GM18507 (cell line): ENCODE measurements at places on chromosomes 2 and 18.

- DNase-seq: no peak
Measured at GRCh38 chr2:98025481-98026037, 29.8 kb upstream of the TMEM131 start.

- no peak for DNase-seq
Measured at GRCh38 chr2:190996947-190997346, 17.0 kb downstream of the STAT1 start.

GRCh38 chr2:154291927-154292326 lies 406.6 kb upstream of the KCNJ3 start:
- DNase-seq: no peak

DNA sequence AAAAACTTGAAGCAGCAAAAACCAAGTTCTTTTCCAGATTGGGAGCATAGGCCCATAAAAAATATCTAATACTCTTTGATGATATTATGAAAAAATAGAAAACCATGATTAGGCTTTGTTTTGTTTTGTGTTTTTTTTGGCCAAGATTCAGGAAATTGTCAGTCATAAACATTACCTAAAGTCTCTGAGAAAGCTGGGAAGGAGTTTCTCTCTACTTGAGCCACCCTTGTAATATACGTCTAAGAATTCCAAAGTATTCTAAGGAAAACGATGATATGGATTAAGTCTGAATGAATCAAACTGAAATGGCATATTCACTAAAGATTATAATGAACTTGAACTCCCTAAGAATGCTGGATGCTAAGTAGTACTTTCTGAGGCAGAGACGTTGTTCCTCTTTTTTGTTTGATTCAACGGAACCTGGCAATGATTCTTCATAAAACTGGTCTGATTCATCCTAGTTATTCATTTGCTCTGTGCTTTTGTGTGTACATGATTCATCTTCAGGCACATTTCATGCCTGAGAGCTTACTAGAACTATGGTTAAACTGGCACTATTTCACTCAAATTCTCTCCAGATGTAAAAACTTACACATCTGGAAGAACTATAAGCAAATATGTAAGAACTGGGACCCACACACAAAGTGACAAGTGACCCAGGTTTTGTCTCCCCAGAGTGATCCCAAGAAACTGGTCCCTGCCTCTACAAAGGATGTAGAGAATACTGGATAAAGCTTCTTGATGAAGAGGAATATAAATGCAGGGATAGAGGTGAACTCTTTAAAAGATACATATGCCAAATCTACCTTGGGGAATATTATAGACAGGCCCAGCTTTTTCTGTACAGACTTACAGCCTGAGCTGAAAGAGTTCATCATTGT lies 159.7 kb downstream of the DOCK10 start:
- DNase-seq: no peak

- no peak for DNase-seq
Measured at GRCh38 chr2:165876712-165877111, 76.9 kb downstream of the TTC21B start.

DNA sequence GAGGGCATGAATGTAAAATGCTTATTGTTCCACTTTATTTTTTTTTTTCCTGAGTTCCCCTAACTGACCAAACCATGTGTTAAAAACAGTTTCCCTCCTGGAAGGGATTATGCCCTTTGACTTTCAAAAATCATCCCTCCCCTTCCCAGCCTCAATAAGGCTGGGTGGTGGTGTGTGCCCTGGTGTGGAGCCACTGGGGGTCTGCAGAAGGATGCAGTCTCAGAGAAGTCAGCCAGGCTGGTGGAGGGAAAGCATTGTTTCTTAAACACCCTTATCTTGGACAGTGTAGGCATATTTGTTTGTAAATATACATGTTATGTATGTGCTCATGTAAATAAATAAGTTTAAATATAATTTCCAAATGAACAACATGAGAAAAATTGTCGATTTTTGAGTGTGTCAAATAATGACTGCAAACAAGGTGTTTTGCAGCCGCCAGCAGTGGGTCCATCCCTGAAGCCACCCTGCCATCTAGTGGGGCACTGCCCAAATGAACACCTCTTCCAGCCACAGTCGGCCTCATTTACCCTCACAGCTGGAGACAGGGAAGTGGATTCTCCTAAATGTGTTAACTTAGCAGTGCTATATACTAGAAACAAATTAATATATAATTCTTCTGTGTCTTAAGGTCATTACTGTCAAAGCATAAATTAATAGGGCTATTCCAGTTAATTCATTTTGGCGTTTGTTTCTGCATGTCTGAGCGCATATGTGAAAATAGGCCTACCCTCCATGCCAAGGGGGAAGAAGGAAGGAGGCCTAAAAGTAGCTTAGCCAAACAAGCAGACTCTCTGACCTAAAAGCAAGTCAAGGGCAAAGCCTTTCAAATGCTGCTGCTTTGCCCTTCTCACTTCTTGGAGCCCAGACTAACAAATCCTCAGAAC lies 209.6 kb upstream of the PIK3C3 start:
- no peak for DNase-seq

DNA sequence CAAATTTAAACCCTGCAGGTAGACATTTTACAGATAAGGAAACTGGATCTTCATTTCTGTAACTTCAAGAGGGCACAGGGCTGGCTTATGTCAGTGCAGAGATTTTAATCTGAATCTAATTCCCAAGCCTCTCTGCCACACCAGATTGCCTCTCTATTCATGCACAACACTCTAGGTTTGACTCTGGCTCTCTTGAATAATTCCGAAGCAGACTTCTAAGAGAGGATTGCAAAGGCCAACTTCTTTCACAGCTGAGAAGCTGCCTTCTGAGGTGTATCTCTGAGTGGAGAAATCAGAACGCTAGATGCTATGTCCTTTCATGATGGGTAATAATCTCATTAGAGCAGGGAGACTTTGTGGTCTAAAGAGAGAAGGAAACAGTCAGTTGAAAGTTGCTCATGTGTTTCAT lies 20.1 kb upstream of the MGAT5 start:
- no peak for DNase-seq

- no peak for DNase-seq
Measured at GRCh38 chr18:54794823-54795222, 33.5 kb upstream of the RAB27B start.

- DNase-seq: no peak
Measured at GRCh38 chr2:72113847-72114692, 33.6 kb downstream of the CYP26B1 start.

GRCh38 chr2:187876554-187876953 lies 322.3 kb upstream of the TFPI start:
- no peak for DNase-seq

GRCh38 chr2:159285929-159286708 lies at the start of gene WDSUB1:
TSS of gene WDSUB1 (minus strand) at chr2:159286703. CDS start at chr2:159283069, 3,634 bp downstream.
- DNase-seq: no peak

- DNase-seq: no peak
Measured at GRCh38 chr2:185695711-185696235, 42.8 kb upstream of the FSIP2 start.

- no peak for DNase-seq
Measured at GRCh38 chr2:185522472-185522871, 216.1 kb upstream of the FSIP2 start.

- DNase-seq: no peak
Measured at GRCh38 chr18:45106331-45106774, 425.7 kb downstream of the SETBP1 start.

DNA sequence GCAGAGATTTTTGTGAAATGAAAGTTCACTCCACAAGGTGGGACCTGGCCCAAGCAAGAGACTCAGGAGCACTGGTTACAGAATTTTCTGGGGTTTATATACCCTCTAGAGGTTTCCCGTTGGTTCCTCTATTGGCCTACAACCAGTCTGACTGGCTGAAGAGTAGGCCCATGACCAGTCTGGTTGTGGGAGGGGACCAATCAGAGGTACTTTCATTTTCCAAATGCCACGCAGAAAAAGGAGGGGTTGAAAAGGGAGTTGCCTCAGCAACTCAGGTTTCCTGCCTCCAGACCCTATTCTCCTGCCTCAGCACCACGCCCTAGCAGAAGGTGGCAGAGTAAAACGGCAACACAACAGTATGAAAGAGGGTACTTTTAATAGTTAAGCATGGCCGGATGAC lies 98.4 kb downstream of the COLEC12 start:
- DNase-seq: no peak
